ENCODE measurements at places on chromosomes 12 and 14.

- DNase-seq: no peak
Measured at GRCh38 chr12:120874547-120875245, 29.5 kb downstream of the SPPL3 start.

- DNase-seq: peak; percentile 94
Measured at GRCh38 chr12:133080026-133080367, 726 bp upstream of the ZNF140 start.

GRCh38 chr12:24414480-24414879 lies 465.0 kb upstream of the SOX5 start:
- no peak for DNase-seq

DNA sequence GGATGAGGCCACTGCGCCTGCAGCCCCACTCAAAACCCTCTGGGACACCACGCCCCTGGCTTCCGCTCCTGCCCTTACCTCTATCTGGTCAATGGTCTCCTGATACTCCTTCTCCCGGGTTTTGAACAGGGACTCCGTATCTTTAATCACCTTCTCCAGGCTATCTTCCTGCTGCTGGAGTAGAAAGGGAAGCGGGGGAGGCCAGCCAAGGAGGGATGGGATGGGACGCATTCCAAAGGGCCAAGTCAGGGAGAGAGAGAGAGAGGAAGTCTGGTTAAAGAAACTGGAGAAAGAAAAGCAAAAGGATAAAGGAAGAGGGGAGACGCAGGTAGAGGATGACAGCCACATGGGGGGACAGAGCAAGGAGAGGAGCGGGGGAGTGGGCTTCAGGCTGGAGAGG lies 7.9 kb downstream of the IFFO1 start:
- no peak for DNase-seq

Measured in CD4-positive, alpha-beta T cell (primary cell).